ENCODE measurements at places on chromosomes 12 and 14.
A peak's percentile ranks its signal among the peaks of the same experiment; 100 is the strongest.

DNA sequence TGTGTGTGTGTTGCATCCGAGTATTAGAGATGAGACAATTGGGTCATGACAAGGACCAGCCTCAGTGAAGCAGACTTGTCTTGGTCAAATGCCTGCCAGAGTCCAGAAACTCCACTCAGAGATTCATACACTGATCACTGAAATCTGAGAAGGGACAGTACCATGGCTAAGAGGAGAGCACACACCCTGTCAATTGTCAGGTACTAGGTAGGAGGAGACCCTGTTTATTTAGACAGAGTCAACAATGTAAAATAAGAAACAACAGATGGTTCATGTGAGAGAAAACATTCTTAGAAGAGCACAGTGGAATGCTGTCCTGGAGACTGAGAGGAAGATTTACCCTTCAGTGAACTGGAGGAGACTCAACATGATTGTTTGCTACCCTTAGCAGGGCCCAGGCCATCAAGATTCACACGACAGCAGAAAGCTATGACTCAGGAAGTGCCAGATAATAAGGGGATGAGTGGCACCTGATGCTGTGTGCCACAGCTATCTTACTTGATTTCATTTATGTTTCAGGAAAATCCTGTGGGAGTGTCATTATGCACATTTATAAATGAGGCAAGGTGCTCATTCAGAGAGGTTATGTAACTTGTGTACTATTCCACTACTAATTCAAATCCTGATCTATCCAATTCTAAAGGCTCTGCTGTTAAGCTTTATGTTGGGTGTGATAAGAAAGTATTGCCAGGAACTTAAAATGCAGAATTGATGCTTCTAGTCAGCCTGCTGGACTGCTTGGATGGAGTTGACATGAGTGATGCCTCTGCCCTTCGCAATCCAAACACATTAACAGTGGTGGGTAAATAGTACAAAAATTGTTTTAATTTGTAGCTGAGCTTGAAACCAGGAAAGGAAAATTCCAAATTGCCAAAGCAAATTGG is 136.6 kb upstream of the NEDD1 start:
- DNase-seq: no peak

GRCh38 chr14:45793081-45793480 is 540.1 kb upstream of the MIS18BP1 start:
- no peak for DNase-seq

- no peak for DNase-seq
Observed at GRCh38 chr12:9796971-9797370, 30.3 kb upstream of the KLRF1 start.

- DNase-seq: no peak
Observed at GRCh38 chr14:105493921-105494605, 3.0 kb downstream of the TEDC1 start.

GRCh38 chr12:101027816-101028215 is 182.2 kb downstream of the SLC5A8 start:
- DNase-seq: no peak

DNA sequence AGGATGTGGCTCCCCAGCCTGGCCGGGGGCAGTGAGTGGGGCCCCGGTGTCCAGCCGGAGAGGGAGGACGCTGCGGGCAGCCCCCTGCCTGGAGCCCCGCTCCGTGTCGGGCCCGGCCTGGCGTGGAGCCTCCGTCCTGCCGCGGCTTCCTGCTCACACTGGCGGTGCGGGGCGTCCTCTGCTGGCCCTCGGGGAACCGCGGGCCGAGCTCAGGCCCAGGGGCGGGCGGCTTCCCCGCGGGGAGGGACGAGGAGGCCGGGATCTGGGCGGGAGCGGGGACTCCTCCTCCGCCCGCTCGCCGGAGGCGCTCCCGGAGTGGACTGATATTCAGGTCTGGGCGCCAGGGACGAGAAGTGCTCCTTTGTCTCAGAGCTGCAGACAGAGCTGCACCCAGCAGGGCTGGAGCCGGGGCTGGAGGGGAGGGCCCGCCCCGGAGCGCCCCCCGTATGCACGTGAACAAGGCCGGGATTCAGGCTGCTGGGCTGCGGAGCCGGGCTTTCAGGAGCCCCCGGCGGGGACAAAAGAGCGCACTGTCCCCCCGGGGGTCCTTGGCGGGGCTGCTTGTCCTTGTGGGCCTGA is 2.2 kb downstream of the MMP17 start:
- DNase-seq: peak; percentile 65

DNA sequence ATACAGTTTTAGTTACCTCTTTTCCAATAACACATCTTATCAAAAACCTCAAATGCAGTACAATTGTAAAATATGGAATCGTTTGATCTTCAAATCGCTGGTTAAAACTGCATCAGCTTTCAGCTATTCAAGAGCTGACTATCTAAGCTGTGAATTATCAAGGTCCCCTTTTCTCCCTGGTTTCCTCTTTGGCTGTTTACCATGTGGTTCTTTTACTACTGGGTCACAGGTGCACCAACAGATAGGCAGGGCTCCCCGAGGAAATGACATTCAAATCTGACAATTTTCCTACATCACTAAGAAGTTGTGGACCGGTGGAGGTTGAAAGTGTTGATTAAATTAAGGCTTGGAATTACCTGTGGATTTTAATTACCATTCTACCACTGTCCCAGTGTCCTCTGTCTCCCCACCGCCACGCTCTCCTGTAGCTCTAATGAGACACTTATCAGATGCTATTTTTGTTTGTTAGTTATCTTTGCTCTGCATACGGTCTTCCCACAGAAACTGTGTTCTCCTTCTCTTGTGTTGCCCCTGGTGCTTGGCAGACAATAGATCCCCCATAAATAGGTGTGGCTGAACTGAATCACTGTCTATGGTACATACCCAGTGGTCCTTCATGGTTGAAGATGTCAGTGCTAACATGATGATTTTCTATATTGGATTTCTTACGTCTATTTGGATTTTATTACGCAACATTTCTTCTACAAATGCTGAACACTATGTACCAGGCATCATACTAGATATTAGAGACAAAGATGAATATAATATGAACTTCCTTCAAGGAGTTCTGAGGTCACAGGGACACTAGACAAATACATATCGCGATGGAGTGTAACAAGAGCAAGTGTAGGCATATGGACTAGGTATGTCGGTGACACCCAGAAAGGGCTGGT is 20.9 kb upstream of the PLXNC1 start:
- DNase-seq: no peak

GRCh38 chr12:45615268-45615667 is 114.2 kb upstream of the ARID2 start:
- no peak for DNase-seq

- DNase-seq: no peak
Observed at GRCh38 chr12:31466768-31467167, 124.2 kb downstream of the DENND5B start.

GRCh38 chr14:22381408-22381760 is 207.6 kb downstream of the DAD1 start:
- no peak for DNase-seq
